ENCODE measurements at places on chromosomes 6 and 20.
A peak's percentile ranks its signal among the peaks of the same experiment; 100 is the strongest.

DNA sequence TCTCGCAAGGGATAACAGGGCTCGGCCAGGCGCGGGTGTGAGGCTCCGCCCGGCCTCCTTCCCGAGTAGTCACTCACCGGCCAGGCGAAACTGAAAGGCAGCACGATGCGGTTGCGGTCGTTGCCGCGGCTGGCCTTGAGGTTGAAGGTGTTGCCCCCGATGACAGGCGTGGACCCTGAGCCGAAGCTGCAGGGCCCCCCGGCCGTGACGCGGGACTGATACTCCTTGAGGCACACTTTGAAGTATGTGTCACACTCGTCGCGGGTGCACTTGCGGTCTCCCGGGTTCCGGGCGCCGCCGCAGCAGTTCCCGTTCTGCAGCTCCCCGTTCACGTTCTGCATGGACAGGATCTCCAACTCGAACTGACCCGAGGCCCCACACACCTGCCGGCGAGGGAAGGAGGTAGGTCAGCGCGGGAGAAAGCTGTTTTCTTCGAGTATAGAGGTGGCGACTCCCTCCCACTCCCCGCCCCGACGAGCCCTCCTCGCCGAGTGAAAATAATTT is 1.1 kb downstream of the JAG1 start:
- no peak for DNase-seq

DNA sequence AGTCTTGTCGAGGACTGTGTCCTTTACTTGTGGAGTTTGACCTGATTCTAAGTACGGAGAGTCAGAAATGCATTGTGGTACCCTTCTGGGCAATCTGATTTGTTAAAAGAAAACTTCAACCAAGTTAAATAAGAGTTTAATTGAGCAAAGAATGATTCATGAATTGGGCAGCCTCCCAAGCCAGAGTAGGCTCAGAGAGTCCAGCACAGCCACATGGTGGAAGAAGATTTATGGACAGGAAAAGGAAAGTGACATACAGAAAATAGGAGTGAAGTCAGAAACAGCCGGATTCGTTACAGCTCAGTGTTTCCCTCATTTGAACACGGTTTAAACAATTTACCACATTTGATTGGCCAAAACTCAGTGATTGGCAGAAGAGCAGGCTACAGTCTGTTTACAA is 329.2 kb downstream of the DHX35 start:
- no peak for DNase-seq

GRCh38 chr6:29702519-29703103 is 20.6 kb upstream of the HLA-F start:
- DNase-seq, result peak; percentile 65

- DNase-seq, result no peak
Measured at GRCh38 chr20:41428285-41428684, 61.7 kb upstream of the EMILIN3 start.

GRCh38 chr6:159720708-159721107 is 6.6 kb upstream of the WTAP start:
- DNase-seq, result no peak

GRCh38 chr6:38146021-38146733 is 326.6 kb downstream of the ZFAND3 start:
- no peak for DNase-seq
